NCI-H345 (cell line): ENCODE measurements at places on chromosomes 5 and 9.

DNA sequence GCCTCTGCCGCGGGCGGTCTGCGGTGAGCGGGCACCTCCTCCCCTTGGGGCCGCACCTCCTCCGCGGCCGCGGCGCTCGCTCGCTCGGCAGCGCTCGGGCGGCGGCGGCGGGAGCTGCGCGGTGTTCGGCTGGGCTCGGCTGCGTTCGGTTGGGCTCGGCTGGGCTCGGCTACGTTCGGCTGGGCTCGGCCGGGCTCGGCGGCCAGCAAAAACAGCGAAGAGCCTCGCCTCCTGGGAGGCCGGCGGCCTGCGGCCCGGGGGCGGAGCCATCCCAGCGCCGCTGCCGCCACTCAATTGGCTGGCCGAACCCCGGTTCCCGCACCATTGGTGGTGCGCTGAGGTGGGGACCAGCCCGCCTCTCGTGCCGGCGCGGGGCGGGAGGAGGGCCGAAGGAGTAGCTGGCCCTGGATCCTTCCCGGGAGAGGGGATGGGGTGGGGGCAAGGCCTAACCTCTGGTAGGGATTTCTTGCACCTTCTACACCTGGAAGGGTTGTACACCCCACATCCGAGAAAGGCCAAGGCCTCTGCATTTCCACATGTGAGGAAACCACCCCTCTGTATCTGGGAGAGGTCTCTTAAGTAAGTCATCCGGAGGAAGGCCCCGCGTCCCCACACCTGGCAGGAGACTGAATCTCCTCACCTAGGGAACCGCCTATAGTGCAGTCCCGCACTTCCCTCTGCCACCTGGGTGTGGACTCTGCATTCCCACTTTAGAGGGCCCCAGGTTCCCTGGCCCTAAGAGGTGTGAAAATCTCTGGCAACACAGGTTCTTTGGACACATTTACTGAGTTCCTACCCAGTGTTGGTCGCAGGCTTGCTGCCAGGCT lies at the start of gene ENHO:
Gene ENHO (minus strand): TSS at position 20 of the 827 bp plus-strand sequence. CDS start 1,295 bp downstream, outside the sequence.
- DNase-seq = peak; percentile 94

DNA sequence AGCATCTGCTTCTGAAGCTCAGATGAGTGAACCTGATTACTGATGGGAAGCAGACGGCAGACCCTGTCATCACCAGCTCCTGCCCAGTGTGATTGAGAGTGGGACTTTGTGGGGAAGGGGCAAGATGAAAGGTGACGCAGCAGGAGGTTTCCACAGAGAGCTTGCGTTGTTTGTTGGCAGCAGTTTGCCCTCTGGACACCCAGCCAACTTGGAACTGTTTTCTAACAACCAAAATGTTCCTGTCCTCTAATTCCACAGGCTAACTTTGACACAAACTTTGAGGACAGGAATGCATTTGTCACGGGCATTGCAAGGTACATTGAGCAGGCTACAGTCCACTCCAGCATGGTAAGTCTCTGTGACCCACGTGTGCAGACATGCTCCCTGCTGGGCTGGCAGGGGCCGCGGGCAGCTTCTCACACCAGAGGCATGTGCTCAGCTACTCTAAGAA lies 20.9 kb downstream of the CYFIP2 start:
- no peak for DNase-seq

DNA sequence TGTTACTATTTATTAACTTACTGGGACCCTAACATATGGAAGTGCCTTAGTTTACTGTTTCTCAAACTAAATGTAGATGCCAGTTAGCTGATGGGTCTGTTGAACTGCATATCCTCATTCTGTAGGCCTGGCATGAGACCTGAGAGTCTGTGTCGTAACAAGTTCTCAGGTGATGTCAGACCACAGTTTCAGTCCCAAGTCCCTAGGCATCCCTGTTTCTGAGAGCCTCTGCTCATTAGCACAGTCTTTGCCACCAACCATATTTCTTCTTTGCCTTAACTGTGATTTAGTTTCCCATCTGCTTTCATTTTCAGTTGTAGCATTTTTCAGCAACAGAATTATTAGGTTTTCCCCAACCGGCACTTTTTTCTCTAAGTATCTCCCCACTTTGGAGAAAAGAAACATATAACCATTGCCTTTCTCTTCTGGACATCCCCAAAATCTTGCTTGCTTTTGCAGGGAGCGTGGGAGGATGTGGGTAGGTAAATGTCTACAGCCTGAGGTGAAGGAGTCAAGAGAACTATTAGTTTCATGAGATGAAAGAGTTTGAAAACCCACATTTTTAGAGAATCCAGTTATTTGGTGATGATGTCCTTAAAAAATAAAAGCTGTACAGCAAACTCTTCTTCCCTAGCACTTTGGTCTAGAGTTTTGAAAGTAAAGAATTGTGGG lies 74.6 kb downstream of the NUDT12 start:
- DNase-seq = no peak

DNA sequence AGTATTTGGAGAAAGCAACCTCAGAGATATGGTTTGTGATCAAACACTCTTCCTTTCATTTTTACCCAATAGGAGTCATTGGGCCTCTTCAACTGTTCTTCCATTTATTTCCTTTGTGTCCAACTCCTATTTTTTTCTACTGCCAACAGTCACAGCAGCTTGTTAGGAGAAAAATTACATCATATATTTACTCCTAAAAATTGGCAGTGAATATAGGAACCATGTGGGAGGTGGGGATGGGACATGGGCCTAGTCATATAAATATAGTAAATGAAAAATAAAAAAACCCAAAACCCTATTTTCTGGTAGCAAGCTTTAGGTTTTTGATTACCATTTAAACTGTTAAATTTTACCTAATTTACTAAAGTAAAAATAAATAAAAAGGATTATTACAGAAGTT lies 134.9 kb upstream of the MPDZ start:
- DNase-seq = no peak

- no peak for DNase-seq
These were observed 131.2 kb upstream of the HMHB1 start for GRCh38 chr5:143680672-143681259.

DNA sequence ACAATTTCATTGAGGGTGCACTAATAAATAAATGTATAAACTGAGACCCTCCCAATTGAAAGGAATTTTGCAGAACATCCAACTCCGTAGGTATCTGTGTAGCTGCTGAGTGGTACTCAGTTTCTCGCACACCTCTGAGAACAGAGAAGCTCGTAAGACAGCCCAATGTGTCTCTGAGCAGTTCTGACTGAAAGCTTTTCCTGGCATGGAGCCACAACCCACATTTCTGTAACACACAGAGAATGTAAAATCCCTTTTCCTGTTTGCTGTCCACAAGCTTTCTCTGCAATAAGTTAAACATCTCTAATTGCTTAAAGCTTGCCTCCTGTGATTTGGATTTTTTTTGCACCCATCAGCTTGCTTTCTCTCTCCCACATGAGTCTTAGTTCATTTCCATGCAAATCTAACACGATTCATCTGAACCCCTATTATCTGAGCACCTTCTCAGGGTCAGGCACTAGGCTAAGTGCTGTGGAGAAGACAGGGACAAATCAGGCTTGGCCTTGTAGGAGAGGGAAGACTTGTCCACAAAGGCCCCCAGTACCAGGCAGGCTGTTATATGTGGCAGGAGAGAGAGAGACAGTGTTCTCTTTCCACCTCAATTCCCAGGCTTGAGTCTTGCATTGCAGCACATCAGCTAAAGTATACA lies 44.2 kb upstream of the COL15A1 start:
- no peak for DNase-seq

DNA sequence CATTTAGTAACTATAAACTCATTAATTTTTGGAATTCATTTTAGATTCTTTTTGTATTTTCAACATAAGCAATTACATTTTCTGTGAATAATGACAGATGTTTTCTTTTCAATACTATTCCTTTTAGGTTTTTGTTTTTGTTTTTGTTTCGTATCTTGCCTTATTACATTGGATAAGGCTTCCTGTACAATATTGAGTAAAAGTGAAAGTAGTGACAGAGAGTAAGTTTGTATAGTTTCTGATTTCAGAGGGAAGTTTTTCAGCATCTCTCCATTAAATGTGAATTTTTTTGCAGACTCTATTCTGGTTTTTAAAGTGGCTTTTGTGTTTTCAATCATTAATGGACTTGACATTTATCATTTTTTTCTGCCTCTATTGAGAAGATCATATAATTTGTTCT lies 12.8 kb upstream of the CAMK4 start:
- no peak for DNase-seq

DNA sequence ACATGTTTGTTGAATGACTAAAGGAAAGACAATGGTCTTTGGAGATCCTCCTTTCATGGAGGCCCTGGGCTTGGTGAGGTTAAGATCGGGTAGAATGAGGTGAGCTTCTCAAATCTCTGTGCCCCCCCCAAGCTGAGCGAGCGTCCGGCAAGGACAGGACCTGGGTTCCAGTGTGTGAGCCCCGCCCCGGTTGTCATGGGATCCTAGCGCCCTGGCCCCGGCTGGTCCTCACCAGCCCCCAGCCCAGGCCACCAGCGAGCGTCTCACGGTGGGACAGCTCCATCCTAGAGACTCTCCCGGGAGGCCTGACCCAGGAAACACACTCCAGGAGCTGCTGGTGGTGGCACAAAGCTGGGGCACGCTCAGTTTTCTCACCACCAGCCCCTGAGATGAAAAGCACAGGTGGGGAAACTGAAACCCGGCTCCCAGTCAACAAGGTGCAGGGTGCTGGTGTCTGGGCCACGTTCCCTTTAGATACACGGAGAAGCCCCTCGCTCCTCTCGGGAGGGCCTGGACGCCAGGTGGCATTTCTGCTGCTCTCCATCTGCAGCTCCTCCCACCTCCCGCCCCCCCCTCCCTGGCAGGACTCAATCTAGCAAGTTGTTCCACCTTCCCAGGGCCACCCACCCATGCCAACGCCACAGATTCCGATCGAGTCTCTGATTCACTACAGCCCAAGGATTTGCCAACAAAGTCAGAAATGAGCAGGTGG lies 131.3 kb upstream of the PPP1R26 start:
- DNase-seq = no peak

DNA sequence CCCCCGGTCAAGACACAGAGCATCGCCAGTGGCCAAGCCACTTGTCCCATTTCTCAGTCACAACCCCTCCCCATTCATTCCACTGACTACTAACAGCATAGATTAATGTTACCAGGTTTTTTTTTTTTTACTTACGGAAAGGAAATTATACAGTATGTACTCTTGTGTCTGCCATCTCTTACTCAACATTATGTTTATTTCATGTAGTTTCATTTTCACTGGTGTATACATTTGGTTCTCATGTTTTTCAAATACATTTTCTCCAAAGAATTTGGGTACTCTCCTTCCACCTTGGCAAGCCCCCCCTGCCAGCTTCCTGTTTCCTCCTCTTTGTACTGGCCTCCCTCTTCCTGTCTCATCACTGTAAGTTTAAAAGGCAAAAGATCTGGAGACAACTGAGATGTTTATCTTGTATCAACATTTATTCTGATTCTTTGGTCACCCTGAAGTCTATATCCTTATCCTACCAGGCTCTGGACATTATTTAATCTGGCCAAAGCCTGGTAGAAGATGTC lies 207.3 kb downstream of the SAXO1 start:
- no peak for DNase-seq

DNA sequence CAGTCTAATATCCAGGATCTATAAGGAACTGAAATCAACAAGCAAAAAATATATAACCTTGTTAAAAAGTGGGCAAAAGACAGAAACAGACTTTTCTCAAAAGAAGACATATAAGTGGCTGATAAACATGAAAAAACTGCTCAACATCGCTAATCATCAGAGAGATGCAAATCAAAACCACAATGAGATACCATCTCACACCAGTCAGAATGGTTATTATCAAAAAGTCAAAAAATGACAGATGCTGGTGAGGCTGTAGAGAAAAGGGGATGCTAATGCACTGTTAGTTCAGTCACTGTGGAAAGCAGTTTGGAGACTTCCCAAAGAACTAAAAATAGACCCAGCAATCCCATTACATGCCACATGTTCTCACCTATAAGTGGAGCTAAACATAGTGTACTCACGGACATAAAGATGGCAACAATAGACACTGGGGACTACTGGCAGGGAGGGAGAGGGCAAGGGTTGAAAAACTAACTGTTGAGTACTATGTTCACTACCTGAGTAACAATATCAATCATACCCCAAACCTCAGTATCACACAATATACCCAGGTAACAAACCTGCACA lies 11.7 kb upstream of the TSSK1B start:
- no peak for DNase-seq
